ENCODE measurements at places on chromosomes 7 and 10.

- no peak for DNase-seq
Observed at GRCh38 chr7:157096286-157097055, 42.3 kb upstream of the UBE3C start.

DNA sequence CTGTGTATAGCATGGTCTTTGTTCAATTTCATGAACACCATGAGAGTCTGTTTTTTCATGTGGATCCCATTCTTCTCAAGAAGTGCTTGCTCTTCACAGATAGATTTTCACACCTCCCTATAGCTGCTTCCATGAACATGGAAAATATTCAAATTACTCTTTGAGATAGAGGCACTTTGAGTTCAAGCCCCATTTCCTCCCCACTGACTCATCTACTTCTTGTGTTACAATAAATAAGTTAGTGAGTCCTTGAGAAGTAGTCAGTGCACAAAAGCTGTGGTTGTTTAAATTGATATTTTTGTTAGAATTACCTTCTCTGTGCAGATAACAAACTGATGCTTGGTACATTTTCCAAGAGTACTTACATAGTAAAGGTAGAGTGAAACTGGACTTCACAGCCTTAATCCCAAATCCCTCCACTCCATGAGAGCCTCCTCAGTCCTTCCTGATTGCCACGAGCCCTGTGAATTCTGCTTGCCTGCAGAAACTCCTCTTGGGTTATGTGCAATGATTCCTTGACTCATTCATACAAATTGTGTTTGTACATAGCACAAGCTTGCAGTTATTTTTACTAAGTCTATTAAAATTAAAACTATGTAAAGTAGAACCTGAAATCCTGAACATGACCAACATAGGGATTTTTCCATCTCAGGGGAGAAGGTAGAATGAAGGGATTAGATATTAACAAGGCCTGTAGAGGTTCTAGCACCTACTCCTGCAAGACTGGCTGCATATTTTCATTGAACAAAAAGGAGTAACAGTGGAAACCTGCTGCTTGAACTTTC, 496.2 kb downstream of the TNS3 start:
- DNase-seq: no peak

GRCh38 chr7:139989366-139990141, 73.2 kb downstream of the PARP12 start:
- no peak for DNase-seq

DNA sequence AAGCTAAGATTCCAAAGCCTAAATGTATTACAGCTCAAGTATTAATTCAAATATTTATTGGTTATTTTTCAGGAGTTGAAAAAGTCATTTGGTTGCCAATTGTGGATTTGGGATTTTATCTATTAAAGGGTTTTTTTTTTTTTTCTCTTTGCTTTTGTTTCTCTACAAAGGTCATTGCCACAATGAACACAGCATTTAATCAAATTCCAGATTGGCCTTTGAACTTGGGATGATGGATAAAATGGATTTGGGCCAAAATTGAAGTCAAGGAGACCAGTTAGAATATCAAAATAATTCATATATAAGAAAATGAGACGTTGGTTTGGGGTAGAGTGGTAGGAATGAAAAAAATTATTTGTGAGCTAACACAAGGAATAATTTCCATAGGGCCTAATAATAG, 9.6 kb downstream of the LIPN start:
- no peak for DNase-seq

- DNase-seq: peak; percentile 39
Observed at GRCh38 chr7:158655931-158656441, 48.6 kb downstream of the NCAPG2 start.

GRCh38 chr10:23293145-23293724, 51.4 kb downstream of the C10orf67 start:
- DNase-seq: peak; percentile 21

GRCh38 chr10:4807761-4808507, 18.1 kb upstream of the AKR1E2 start:
- no peak for DNase-seq

DNA sequence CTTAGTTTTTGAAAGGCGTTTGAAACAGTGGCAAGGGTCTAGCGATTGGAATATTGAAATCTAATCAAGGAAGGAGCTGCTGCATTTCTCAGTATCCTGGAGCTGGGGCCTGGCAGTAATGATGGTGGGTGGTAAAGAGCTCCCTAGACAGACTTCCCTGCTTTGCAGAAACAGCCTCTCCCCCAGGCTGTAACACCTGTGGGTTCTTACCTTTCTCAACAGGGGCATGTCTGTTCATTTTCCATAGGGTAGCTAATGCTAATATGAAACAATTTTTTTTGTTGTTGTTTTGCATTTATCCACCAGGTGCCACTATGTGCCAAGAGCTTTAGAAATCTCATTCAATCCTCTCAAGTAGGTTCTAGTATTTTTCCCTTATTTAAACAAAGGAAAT, 345.5 kb downstream of the REEP3 start:
- no peak for DNase-seq

- no peak for DNase-seq
Observed at GRCh38 chr7:33853361-33854062, 51.8 kb upstream of the BMPER start.

DNA sequence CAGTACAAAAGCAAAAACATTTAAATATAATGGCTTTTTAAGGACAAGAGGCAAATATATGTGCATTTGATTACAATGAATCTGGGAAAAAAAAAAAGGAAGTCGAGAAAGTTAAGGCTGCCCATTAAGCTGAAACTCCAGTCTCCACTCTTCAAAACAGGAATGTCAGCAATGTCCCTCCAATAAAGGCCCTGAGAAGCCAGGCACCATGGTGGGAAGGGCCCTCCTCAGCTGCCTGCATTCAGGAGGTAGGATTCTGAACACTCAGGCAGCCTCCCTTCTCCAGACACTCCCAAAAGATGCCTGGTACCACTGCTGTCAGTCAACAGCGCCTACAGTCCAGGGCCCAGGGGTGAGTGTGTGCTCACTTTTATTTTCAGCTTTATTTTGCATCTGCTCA, 121.3 kb upstream of the MGMT start:
- no peak for DNase-seq

DNA sequence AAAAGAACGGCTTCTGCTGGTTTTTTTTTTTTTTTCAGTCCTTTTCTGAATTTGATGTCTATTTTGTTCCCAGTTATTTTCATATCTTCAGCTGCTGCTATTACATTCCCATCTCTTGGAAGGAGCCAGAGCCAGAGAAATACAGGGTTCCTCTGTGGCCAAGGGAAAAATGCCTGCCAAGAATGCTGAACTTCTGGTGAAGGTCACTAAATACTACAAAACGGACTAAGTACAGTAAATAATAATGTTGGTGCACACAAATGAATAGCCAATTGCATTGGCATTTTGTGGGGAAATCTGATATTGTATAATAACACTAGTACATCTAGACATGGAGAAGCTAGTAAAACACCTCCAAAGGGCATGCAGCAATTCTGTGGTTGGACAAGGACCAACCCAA, 56.3 kb upstream of the ZEB1 start:
- DNase-seq: no peak

GRCh38 chr10:58480321-58480720, 32.4 kb upstream of the BICC1 start:
- DNase-seq: no peak

DNA sequence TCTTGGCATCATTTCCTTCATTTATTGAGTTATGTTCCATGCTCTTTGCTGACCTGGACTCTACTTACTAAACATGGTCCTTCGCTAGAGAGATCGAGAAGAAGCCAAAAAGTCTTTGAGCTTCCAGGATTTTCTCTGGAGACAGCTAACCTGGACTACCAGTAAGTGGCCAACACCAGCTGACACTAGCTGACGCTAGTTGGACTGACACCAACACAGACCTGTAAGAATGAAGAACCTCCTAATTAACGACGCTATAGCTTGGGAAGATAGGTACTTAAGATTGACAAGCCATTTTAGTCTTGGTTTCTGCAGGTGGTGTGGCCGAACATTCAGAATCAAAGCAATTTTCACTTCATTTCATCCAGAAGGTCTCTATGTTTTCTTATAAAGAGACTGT, 66.4 kb downstream of the GALNT17 start:
- DNase-seq: no peak

- DNase-seq: no peak
Observed at GRCh38 chr10:83929399-83929798, 209.9 kb upstream of the GHITM start.

DNA sequence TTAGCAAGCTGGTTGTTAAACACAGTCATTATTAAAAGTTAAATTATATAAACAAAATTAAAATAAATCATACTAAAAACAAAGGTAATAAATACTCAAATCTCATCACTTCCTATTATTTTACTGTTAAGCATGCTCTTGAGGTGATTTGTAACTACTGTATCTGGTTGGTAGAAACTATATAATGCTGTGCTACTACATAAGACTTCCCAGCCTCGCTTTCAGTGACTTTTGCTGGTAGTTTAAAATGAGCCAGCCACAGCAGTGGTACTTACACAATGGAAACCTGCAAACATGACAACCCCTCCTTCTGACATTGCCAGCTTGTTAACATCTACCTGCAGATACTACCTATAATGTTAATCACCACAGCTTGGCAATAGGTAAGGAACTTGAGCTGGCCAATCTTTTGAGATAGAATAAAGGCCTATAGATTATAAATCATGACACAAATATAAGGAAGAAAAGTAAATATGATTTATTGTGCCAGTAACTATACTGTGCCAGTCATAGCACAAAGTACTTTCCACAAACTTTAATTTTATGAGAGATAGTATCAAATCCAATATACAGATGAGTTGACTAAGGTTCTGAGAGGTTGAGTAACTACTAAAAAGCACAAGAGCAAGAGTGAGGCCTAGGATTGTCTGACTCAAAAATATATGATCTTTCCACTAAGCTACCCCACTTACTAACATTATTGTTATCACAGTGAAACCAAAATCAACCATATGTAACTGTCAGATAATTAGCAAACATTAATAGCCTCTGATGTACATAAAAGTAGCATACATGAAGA, 181.1 kb upstream of the ASAH2 start:
- no peak for DNase-seq

DNA sequence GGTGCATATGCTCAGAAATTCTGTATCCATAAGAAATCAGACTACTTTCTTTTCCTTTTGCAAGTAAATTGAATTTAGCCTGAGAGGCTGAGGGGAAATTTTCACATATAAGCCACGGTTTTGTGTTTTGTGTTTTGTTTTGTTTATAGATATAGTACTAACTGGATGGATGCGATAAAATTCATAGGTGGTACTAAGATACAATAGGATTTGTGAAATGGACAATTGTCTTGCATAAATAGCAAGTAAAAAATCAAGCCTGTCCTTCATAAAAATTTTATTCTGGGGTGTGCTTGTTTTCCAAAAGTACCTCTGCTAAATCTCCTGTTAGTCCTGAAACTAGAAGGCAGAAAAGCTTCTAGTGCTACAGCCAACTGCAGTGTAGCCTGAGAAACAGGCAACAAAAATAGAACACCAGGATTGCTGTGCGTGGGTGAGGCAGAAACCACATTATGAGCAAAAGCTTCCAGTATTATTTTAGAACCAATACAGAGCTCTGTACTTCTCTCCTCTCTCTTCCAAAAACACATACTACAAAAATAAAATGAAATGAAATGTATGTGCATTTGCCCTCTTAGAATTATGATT, 634 bp upstream of the HDAC9 start:
- no peak for DNase-seq

- DNase-seq: no peak
Observed at GRCh38 chr7:50425318-50425717, 24.8 kb downstream of the FIGNL1 start.

GRCh38 chr7:108004220-108005142, 1.5 kb upstream of the LAMB1 start:
- DNase-seq: no peak

GRCh38 chr7:139738101-139738489, 39.7 kb downstream of the HIPK2 start:
- no peak for DNase-seq

GRCh38 chr7:148327379-148327778, 263.2 kb upstream of the C7orf33 start:
- DNase-seq: no peak

GRCh38 chr10:92699518-92700381, 10.0 kb downstream of the HHEX start:
- DNase-seq: no peak

- no peak for DNase-seq
Observed at GRCh38 chr10:13184276-13184675, 22.9 kb downstream of the MCM10 start.

DNA sequence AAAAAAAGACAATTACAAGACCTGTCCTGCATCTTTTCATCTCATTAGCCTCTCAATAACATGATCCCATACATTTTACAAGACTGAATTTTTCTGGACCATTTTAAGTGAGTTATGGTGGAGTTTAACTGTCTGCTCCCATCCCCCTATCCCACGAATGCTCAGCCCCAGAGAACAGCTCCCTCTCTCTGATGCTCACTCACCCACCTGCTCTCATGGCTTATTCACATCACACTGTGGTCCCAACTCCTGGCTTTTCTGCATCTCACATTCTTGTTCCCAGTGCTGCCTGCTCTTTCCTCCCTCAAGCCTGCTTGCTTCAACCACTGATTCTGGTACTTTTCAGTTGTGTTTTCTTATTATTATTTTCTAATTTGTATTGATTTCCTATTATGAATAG, 20.4 kb upstream of the CCSER2 start:
- no peak for DNase-seq
